Stimulated activated CD8-positive, alpha-beta memory T cell treated with anti-CD3 and anti-CD28 coated beads, Interleukin-7, amount 100 ng/mL, for 48 hours (primary cell): ENCODE measurements at places on chromosomes 5 and 9.

DNA sequence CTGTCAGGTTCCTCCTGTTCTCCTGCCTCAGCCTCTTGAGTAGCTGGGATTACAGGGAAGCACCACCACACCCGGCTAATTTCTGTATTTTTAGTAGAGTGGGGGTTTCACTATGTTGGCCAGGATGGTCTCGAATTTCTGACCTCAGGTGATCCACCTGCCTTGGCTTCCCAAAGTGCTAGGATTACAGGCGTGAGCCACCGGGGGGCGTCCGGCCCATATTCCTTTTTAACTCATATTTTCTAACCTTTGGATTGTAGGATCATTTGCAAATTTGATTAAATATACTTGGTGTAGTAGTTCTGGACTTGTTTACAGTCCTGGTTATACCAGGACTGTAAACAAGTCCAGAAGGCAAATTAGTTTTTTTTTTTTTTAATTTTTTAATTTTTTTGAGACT is 4.3 kb downstream of the TCERG1 start:
- DNase-seq = no peak

DNA sequence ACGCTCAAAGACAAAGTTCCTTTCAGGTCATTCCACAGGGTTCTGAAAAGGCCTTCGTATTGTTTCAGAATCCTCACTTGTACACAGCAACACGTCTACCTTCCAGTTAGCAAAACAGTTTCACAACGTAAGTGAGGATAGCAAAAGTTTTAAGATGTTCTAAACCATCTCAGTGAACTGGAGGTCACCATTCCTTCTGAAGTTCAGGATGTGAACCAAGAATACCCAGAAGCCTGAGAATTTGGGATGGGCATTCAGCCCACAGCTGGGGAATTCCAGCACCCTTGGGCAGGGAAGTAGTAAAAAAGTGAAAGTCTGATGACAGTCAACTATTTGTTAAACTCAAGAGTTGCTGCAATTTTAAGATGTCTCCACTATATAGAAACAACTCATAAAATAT is 224.5 kb downstream of the BNC2 start:
- DNase-seq = no peak

DNA sequence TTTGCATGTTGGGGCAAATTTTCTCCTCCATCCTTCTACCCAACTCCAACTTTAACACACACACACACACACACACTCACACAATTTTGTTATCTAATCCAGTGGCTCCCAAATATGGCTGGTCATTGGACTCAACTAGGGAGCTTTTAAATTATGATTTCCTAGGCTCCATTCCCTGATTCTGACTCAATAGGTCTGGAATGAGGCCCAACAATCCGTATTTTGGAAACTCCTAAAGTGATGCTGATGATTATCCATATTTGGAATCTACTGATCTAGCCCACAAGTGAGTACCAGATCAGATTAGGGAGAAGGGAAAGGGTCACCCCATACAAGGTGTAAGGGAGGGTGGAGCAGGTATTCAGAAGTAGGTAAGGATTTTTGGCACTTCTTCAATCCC is 309.7 kb downstream of the TLE1 start:
- no peak for DNase-seq

DNA sequence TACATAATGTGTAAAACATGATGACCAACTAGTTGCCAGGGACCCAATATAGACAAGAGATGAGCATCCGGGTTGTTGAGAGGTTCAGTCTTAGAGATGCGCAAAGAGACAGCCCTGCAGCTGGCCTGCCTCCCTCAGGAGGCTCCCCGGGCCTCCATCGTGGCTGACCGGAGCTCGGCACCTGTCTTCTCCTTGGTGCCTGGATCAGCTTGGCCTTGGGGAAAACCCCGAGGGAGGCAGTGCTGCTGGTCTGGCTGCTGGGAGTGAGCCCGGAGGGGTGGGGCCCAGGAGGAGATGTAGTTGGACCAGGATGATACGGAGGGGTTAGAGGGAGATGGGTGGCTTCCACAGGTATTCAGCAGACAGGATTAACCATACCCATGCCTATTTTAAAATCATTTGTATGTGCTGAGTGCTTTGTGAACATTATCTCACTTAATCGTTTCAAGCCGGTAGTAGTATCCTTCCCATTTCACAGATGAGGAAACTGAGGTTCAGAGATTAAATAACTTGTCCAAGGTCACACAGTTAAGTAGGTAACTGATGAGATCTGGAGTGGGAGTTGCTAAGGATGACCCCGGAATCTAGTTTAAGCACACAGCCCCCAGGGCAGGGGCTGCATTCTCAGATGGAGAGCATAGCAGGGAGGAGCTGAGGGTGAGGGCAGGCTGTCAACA is 173.8 kb downstream of the COL23A1 start:
- no peak for DNase-seq

DNA sequence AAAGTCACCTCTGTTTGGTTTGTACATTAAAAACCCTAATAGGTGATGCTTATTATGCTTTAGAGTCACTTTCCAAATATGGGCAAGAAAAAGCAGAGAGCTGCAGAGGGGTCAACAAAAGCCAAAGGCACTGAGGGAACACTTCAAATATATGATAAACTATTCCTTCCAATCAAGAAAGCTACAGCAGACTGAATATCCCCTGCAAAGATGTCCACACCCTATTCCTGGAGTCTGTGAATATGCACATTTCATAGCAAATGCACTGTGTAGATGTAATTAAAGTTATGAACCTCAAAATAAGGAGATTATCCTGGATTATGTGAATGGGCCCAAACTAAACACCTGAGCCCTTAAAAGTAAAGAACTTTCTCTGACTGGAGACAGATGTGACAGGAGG is 74.3 kb downstream of the ABCA1 start:
- DNase-seq = no peak

DNA sequence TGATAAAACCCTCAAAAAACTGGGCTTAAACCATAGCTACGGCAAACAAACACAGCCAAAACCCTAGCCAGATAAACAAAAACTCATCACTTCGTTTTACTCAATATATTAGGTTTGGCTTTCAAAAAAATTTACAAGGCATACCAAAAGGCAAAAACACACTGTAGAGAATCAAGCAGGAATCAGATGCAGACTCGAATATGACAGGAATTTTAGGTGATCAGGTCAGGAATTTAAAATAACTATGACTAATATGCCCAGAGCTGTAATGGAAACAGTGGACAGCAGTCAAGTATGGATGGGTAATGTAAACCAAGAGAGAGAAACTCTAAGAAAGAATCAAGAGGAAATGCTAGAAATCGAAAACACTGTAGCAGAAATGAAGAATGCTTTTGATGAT is 26.5 kb upstream of the DOCK2 start:
- no peak for DNase-seq

- DNase-seq = no peak
Observed at GRCh38 chr5:171627936-171628632, 157.5 kb upstream of the SMIM23 start.

DNA sequence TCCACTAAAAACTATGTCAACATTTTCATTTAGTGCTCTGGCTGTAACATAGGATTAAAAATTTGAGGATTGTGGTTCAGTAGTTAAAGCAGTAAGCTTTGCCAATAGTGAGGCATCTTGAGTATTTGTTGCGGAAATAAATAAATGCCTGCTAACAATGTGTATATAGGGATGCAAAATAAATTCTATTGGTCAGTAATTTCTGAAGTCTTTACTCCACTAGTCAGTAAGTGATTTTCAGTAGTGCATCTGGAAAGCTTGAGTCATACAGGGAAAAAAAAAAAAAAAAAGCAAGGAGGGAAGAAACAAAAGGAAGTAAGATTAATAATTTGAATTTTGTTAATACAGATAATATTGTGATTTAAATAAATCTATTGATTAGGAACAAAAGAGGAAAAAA is 21.0 kb downstream of the NIPBL start:
- DNase-seq = no peak

DNA sequence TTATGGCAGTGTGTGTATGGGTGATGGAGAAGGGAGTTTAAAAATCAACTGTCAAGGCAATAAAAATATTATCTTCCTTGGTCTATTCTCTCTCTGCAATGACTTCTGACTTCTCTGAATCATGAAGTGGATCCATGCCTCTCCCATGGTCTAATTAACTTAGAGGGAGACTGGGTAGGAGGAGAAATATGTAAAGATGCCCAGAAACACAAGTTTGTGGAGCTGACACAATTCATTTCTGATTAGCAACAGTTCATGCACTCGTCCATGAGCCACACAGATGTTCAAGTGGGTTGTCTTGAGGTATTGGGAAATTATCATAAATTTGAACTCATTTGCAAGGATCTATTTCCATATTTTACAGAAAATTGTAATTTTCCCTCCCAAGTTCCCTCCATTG is 38.1 kb downstream of the INSYN2B start:
- no peak for DNase-seq

DNA sequence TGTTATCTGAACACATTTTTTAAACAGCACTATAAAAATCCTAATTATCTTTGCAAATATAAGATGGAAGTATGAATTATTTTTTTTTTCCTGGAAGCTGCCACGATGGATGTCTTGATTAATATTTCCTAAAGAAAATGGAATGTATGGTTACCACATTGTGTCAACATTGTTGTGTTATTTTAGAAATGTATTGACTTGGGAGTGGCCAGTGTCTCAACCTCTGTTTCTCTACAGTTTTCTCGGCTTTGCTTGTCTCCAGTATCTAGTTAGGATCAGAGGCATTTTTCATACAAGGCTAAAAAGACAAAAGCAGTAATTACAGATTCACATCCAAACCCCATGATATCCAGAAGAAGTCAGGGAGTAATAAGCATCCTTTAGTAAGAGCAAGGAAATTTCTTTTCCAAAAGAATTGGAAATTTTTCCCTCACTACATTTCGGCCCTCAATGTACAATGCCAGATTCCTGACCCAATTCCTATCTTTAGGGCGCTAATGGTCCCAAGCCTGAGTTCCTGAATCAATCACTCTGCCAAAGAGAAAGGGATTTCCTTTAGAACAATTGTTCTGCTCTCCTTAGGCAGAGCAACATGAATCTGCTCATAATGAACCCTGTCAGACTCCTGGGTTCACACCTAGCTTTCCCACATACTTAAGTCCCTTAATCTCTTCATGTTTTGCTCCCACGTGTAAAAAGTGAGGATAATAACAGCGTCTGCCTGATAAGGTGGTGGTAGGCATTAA is 111.7 kb downstream of the EDIL3 start:
- no peak for DNase-seq

DNA sequence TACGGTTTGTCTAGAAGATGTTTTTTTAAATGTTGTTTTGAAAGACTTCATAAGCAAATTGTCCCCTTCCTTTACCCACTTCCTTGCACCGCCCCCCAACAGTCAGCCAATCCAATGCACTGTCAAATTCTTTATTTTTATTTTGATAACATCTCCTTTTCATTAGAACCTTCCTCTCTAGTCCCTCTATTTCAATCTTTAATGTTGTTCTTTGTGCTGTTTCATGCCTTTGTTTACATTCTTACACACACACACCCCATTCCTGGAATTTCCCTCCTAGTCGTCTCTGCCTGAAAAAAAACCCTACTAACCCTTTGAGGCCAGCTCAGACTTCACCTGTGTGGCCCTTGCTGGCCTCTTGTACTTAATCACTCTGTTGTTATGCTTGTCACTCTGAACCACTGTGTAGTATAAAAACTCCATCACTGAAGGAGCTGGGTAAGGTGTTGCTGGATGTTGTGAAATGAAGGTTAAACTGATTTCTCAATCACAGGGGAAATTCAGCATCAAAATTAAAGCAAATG is 133.4 kb downstream of the UGCG start:
- DNase-seq = no peak

DNA sequence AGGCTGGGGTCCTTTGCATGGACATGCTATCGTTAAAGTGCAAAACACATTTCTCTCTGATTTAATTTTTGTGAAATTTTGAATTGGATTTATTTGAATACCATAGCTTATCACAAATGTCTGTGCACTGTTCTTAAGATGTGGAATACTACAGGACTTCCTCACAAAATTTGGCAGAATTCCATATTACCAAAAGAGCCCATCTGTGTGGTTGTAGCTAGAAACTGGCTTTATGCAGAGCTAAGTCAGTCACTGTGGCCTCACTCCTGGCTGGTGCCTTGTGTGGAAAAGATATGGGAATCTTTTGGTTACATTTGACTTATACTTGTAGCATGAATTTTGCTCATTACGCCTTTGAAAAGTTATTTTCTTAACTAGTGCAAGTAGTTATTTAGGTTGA is 35.5 kb downstream of the ACO1 start:
- no peak for DNase-seq

DNA sequence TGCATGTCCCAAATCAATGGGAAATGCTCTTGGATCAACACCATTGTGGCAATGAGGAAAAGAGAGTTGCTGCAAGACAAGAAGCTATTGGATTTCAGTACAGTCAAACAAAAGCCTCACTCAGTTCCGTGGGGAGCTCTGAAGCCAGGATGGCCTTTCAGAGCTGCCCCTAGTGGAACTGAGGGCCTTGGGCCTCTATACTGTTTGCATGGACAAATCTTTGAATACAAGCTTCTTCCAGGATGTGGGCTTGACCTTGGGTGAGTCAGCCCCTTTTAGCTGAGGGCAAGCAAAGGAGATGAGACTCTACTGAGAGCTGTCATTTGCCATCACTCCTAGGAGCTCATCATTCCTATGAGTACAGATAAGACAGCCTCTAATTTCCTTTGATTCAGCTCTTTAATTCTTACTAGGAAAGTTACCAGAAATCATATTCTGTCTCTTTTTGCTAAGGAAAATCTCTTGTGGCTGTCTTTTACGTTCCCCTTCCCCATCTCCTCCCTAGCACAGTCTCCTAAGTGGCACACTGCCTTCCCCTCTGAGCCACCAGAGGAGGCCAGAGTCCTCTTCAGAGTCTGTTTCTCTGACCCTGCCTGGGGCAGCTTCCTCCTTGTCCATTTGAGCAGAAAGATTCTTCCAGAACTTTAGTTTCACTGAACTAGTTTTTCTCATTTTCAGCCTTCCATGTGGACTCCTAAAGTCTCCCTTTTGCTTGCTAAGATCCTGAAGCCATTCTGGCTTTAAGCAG is 168.8 kb upstream of the POC5 start:
- DNase-seq = no peak

GRCh38 chr5:132074772-132075718 is 1.5 kb downstream of the CSF2 start:
- DNase-seq = no peak

- DNase-seq = no peak
Observed at GRCh38 chr5:92942762-92943161, 638.3 kb downstream of the NR2F1-AS1 start.

DNA sequence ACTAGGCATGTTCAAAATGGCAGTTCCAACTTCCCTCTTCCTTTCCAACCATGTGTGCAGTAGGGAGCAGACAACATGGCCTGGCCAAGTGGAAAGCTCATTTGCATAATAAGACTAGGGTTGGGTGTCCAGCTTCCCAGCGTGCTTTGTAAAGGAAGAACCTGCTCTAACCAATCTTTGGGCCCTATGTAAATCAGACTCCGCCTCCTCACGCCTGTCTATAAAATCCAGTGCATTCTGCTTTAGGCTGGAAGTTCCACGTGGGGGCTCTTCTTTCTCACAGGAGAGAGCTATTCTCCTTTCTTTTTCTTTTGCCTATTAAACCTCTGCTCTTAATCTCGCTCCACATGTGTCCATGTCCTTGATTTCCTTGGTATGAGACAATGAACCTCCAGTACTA is 83.4 kb downstream of the GCNT1 start:
- no peak for DNase-seq

GRCh38 chr9:70413464-70413798 is 1.0 kb downstream of the KLF9 start:
- no peak for DNase-seq
